ENCODE measurements at places on chromosomes 6 and 20.

DNA sequence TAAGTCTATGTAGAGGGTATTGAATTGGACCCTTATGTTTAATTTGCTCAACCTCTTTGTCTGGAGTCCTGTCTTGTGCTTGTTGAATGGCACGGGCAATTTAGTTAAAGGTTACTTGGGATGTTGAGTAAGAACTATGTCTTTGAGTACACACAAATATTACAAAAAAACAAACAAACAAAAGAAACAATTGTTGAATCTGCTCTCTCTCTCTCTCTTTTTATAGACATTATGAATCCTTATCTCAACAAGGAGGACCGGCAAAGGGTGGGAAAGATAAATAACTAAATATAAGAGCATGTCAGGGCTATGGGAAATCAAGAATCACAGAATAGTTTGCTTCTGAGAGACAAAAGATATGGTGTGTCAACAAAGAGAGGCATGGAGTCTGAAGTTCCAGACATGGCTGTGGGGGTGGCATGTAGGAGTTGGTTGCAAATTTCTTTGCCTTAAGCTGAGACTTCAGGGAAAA lies 608.6 kb downstream of the UTRN start:
- DNase-seq: no peak

GRCh38 chr6:92559611-92560010 lies 859.7 kb downstream of the EPHA7 start:
- DNase-seq: no peak

DNA sequence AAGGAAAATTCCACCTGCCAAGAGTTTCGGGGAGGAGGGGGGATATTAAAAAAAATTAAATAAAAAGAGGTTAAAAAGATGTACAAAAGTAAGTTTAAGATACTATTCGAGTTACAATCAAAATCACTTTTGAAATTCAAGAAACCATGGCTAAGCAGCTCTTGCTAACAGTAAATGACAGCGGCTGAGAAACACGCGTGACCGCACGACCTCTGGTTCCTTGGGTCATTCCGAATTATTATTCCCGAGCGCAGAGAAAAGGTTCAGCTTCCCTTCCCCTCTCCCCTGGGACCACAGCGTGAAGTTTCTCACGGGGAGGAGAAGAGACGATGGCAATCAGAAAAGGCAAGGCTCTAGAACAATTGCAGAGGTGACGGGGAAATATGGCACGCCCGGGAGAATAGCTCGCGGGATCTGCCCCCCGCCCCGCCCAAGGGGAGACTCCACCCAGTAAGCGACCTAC lies 496 bp downstream of the TMEM242 start:
- no peak for DNase-seq

DNA sequence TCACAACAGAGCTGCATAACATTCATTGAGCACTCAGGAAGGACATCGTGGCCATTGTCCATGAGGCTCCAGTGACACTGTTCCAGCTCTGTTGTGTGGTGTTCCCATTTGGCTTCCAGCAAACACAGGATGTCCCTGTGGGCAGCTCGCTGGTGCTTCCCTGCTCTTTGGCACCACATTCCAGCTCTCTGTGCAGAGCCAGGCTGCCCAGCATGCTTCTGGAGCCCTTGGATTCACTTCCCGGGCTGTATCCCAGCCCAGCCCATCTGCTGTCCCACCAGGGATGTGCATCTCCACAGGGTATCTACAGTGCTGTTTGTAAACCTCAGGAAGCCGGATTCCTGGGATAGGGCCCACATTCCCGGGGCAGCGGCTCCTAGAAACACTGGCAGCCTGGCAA lies 57.2 kb downstream of the CTCFL start:
- no peak for DNase-seq

- DNase-seq: no peak
Observed at GRCh38 chr6:103002282-103002681, 1608.8 kb downstream of the GRIK2 start.

- DNase-seq: no peak
Observed at GRCh38 chr6:71983131-71983530, 96.8 kb downstream of the RIMS1 start.

DNA sequence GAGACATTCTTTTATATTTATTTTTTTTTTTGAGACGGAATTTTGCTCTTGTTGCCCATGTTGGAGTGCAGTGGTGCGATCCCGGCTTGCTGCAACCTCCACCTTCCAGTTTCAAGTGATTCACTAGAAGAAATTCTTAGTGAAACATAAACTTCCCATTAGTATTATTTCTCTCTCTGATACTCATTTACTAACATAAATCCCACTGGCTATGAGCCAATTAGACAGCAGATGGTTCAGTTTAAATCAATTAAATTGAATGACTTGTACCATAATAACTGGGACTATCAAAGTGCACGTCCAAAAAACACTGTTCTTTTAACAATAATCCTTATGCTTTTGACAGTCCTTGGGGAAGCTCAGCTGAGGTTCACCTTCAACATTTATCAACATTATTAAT lies 111.2 kb upstream of the PTCHD4 start:
- no peak for DNase-seq

- DNase-seq: no peak
Observed at GRCh38 chr6:170040906-170041305, 250.0 kb downstream of the DLL1 start.

DNA sequence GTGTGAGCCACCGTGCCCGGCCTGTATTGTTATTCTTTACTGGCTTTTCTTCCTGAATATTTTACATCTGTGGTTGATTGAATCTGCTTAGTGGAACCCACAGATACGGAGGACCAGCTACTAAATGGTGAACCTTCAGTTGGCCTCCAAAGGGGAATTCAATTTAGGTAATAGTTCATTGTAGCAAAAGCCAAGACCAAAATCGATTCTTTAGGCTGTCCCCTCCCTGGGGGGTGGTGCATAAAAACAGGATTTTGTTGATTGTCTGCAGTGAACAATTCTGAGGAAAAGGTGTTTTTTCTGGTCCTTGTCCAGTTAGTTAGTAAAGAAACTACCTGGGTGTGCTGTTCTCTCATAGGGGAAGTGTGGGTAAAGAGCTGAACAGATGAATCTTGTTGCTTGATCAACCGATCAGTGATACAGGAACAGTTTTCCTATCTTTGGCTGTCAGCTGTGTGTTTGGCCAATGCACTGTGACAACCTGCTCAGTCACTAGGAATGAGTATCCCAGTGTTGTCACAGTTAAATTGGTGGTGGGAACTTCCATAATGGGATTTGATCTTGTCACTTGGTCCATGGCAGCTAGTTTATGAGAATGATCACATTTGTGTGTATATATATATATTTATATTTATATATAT lies 19.5 kb downstream of the LHFPL5 start:
- DNase-seq: no peak

GRCh38 chr6:6783721-6784120 lies 195.2 kb downstream of the LY86 start:
- no peak for DNase-seq

- no peak for DNase-seq
Observed at GRCh38 chr6:87291883-87292282, 30.5 kb upstream of the SMIM8 start.

- DNase-seq: no peak
Observed at GRCh38 chr6:112286010-112286409, 31.6 kb upstream of the LAMA4 start.

GRCh38 chr6:37106554-37106953 lies 63.4 kb upstream of the PIM1 start:
- DNase-seq: no peak

DNA sequence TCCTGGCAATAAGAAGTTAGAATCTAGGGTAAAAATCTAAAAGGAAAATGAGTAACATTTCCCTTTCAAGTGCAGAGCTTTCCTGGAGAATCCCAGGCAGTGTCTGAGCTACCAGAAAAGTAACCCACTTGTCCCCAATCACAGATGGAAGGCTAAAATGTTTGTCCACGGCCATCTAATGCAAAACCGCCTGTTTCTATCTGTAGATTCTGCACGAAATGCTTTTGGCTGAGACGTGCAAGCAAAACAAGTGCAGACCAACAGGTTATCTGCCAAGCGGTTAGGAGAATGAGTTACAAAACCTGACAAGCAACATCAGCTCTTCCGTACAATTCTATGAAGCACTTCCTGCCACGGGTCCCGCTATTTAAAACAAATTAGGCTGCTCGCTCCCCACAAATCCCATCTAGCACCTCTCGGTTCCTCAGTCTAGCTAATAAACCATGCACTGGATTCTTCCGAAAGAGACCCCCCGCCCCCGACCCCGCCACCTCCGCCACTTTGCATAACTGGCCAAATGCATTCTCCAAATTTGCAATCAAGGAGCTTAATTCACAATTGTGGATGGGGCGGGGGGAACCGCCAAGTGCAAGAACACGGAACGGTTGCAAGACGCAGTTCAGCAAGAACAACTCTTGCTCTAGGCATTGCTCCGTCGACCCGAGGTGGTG lies 1.4 kb downstream of the ELOVL5 start:
- no peak for DNase-seq

- DNase-seq: no peak
Observed at GRCh38 chr20:15645816-15646215, 927.4 kb downstream of the KIF16B start.

DNA sequence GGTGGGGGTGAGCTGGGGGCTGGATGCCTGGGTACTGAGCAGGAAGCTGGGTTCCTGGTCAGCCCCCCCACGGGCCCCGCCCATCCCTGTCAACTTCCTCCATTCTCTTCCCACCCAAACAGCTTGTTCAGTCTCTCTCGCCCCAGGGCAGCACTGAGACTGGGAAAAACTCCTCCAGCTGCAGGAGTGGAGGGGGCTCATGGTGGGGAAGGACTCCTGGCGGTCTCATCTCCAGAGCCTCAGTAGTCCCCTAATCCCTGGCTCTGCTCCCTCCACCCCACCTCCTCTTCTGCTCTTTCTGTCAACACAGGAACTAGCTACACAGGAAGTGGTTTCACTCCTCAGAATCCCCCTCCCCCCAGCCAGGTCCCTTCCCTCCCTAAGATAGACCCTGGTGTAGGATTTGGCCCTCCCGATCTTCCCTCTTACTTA lies at the start of gene GPSM3:
TSS of gene GPSM3 (minus strand) at position 36 of the 432 bp plus-strand sequence. CDS start 130 bp downstream, outside the sequence.
- no peak for DNase-seq

GRCh38 chr20:50713657-50714101 lies 17.7 kb upstream of the PARD6B start:
- no peak for DNase-seq

GRCh38 chr6:105163183-105163582 lies 16.6 kb downstream of the POPDC3 start:
- no peak for DNase-seq

DNA sequence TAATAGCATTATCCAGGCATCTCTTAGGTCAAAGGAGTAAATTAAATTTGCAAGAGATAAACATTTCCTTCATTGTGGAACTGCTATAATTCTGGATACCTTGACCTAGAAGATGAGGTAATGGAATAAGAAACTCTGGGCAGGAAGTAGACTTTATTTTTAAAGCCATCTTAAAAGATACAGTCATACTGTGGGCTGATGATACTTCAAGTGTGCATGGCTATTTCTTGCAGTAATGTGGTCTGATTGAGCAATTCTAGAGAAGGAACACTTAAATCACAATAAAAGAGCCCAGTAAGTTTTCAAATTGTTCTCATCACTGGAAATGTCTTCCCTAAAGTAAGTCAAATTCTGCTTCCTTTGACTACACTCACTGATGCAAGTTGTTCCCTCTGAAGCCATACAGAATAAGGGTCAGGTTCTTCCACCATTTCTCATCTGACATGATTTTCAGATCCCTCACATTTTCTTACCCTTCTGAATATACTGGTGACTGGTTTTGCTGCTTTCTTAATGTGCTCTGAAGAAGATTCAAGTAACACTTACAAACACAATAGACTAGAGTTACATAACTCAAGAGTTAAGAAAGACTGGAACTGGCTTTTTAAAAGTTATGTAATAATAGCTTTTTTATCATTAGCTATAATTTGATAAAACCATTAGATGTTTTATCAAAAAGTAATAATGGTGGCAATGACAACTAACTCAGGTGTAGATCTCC lies 62.6 kb upstream of the TMEM244 start:
- no peak for DNase-seq

DNA sequence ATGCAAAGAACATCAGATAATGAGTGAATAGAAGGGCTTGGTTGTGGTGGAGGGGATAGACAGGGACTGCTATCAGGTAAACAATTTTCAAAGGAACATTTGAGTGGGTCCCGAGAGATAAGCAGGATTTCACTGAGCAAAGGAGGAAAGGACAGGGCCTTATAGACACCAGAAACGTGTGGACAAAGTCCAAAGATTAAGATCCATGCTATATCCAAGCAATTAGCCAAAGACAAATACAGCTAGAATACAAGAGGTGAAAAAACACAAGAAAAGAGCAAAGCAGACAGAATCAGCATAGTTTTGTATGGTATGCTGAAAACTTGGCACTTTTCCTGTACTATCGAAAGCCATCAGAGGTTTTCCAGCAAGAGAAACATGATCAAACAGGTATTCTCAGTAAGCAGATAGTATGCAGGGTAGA lies 59.8 kb downstream of the CDK19 start:
- no peak for DNase-seq

DNA sequence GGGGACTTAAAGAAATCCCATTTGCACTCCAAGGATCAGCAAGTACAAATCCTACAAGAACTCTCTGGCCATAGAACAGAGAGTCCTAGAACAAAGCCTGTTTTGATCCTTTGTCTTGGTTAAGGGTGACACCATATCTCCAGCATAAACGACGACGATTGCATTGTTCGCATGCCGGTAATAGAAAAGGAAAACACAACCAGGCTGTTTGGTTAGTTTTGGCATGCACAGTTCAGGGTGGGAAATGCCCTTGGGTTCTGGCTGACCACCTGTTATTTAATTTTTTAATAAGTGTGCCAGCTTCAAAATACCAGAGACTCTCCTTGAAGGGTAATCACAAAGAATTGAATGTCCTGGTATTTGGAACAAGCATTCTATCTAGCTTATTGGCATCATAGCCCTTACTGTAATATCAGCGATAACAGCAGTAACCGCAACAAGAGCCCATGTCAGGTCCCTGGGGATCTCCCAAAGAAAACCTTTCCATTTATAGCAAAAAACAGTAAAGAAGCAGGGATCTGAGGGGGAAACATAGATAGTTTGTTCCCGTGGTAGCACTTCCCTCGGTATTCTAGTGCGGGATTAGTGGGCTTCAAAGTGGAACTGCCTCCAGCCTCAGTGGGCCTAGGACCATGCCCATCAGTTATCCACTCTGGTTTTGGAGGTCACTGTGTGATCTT lies 77.1 kb downstream of the TMEM170B start:
- DNase-seq: no peak

DNA sequence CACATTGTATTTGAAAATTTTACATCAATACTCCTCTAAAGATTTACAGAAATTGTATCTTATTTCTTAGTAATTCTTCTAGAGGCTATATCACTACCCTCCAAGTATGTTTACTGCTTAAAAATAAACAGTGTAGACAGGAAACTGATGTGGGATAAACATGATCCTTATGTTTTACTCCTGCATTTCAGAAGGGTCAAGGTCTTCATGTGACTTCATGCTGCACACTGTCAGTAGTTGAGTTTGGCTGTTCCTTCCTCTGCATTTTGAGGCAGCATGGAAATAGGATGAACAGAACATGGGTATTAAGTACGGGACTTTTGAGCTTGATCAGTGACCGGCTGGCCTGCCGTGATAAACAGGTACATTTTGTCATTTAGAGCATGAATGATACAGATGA lies 179.2 kb upstream of the FERMT1 start:
- DNase-seq: no peak

GRCh38 chr6:20746805-20747558 lies 212.7 kb downstream of the CDKAL1 start:
- DNase-seq: no peak

Measured in C1 segment of cervical spinal cord (tissue), 14 donors.